Fibroblast of skin of left biceps (primary cell): ENCODE measurements at places on chromosomes 6 and 20.
A peak's percentile ranks its signal among the peaks of the same experiment; 100 is the strongest.

DNA sequence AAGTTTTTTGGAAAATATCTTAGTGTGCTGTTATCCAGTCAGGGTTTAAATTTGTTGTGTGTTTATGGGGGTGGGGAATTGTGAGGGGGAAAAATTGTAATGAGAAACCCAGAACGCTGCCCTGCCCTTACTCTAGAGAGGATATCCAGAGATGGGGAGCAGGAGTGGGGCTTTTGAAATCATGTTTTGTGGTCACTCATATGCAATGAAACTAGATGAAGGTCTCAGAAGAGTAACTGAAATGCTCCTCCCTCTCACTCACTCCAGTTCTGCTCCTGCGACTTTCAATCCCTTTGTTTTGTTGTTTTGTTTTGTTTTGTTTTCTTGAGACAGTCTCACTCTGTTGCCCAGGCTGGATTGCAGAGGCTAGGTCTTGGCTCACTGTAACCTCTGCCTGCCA lies 100.0 kb downstream of the CRYBG1 start:
- DNase-seq = no peak

- DNase-seq = no peak
These were observed 4.6 kb upstream of the REV3L start for GRCh38 chr6:111487661-111488060.

GRCh38 chr6:99836471-99836870 lies 157.6 kb downstream of the MCHR2 start:
- DNase-seq = no peak

- no peak for DNase-seq
These were observed 40.3 kb upstream of the CD93 start for GRCh38 chr20:23126281-23127061.

DNA sequence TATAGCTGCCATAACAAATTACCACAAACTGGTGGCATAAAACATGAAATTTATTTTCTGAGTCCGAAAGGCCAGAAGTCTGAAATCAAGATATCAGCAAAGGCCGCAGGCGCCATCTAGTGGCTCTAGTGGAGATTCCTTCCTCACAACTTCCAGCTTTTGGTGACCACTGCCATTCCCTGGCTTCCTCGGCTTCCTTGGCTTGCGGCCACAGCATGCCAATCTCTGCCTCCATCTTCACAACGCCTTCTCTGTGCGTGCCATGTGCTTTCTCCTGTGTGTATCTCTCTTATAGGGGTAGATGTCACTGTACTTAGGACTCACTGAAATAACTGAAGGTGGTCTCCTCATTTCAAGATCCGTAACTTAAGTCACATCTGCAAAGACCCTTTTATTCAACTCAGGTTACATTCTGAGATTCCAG lies 5.4 kb upstream of the PLAGL1 start:
- peak; percentile 39 for DNase-seq

- DNase-seq = no peak
These were observed 71.2 kb upstream of the ZMYND8 start for GRCh38 chr20:47427746-47428145.

GRCh38 chr20:63885264-63886053 lies 9.5 kb upstream of the DNAJC5 start:
- DNase-seq = no peak

GRCh38 chr20:64048402-64049044 lies 916 bp downstream of the SOX18 start:
- no peak for DNase-seq

GRCh38 chr20:56897318-56897957 lies 268.3 kb downstream of the TFAP2C start:
- DNase-seq = no peak

DNA sequence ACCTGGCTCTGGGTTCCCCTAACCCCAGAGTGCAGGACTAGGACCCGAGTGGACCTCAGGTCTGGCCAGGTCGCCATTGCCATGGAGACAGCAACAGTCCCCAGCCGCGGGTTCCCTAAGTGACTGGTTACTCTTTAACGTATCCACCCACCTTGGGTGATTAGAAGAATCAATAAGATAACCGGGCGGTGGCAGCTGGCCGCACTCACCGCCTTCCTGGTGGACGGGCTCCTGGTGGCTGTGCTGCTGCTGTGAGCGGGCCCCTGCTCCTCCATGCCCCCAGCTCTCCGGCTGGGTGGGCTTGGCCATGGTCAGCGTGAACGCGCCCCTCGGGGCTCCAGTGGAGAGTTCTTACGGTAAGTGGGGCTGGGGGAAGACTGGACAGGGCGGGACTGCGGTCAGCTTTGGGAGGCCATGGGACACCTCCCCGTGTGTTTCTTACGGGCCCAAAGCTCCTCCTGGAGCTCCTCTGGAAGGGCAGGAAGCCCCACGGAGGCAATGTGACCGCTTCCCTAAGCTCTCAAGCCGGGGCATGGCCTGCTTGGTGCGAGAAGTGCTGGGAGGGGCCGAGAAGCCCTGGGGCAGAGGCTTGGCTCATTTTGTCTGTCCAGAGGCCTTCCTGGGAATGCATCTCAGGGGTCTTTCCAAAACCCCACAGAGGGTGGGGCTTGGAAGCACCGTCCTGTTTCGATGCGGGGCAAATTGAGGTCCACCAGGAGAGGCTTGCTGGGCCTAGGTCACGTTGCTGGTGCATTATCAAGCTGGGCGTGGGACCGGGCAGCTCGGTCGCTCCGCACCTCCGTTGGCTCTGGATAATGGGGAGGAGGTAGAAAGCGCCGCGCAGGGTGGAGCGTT lies at the start of gene HNF4A:
Gene HNF4A (plus strand): TSS at position 202 of the 855 bp plus-strand sequence. CDS start 106 bp downstream, at position 308.
- no peak for DNase-seq
